AG08396 (cell line): ENCODE measurements at places on chromosomes 2 and 18.
A peak's percentile ranks its signal among the peaks of the same experiment; 100 is the strongest.

DNA sequence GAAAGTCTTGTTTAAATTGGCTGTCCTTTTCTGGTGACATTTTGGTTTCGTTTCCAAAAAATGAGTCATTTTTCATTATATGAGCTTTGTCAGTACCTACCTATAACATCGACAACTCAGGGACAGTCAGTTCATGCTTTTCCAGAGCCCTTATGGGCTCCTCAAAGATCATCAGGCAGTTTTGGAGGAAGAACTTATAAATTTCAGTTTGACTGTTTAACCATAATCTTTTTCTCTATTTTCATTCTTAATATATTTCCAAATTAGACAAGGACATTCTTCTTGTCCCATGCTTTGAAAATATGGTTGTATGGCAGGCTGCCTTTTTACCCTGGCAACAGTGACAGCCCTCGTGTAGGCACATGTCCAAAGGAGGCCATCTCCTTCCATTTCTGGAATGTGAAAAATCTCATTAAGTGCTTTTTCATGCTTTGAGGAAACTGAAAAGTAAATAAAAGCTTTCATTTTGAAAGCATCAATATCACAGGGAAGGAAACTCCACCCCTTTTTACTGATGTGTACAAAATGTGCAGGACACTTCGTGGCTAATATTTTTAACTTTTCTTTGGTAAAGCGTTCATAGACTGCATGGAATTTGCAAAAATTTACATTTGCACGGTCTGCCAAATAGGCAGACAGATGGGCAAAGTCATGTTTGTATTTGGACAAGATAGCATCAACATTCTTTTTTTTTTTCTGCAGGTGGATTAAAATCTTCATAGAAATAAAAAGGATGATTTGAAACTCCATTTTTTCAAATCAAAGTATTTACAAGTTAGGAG is 7.2 kb upstream of the PROC start:
- peak; percentile 74 for DNase-seq

- DNase-seq, result no peak
These were observed 33.2 kb upstream of the CCDC88A start for GRCh38 chr2:55452879-55453278.

GRCh38 chr2:112465382-112465781 is 16.6 kb upstream of the TTL start:
- DNase-seq, result peak; percentile 29

DNA sequence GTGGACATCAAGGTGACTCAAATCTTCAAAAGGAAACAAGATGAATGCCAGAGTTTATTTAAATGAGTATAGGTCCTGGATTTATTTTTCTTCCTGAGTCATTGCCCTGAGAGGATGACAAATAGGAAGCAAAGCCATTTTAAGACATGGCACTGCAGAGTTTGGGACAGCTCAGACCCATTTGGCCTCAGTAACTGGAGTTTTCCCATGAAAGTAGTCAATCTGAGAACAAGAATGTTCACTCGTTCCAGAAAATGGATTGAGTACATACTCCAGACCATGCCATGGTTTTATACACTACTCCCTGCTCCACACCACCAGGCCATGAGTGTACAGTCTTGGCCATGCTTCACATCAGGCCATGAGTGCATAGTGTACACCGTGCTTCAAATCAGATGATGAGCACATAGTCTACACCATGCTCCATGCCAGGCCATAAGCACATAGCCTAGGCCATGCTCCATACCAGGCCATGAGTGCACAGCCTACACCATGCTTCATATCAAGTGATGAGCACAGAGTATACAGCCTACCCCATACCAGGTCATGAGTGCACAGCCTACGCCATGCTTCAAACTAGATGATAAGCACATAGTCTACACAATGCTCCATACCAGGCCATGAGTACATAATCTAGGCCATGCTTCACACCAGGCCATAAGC is 202.4 kb downstream of the FBXO15 start:
- DNase-seq, result peak; percentile 21

GRCh38 chr2:191245869-191246531 is 796 bp downstream of the MYO1B start:
- DNase-seq, result peak; percentile 57

DNA sequence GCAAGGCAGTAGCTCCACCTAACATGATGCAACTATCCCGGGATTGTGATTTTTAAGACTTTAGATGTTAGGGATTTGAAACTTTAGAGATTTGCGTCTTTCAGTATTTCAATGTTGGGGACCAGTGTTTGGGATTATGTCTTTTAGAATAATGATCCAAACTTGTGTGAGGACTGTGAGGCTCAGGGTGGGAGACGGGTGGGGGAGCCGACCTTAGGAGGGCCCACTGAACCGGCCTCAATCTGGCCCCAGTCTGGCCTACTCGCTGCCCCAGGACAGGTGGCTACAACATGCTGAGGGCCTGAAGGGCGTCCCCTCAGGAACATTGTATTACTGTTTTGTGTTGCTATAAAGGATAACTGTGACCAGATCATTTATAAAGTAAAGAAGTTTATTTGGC is 10.7 kb downstream of the AMER3 start:
- DNase-seq, result no peak

DNA sequence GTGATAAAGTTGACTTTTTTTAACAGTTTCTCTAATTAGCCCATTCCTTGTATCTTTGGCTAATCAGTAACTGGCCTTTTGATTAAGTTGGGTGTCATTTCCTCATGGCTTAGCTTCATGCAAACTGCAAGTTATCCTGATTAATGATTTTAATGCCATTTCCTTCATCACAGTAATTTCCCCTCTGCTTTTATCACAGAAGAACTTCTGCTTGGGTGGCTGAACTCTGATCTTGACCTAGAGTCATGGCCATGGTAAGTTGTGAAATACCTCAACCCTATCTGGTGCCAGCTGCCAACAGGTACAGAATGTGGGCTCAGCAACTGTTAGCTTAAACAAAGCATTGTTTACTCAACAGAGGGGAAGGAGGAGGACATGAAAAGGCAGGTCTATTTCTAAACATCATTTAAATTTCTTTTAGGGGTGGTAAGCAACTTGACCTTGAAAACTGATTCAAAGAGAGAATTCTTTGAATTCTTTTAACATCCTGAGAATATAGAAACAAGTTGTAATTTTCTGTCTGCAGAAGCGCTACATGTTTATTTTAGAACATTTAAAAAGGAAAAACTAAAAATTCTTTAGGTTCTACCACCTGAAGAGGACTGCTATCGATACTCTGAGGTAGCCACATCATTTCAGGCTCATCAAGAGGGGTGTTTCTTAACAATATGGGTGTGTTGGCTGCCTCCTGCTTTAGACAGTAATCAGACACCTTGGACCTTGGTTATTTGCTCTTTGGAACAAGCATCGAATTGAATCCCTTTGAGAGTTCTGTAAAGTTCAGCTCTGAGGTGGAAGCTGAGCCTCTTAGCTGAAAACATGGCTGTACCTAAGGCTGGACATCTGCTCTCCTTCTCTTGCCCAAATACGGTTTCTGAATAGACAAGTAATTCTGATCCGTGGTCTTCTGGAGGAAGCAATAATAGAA is 39.7 kb downstream of the ANXA4 start:
- no peak for DNase-seq

GRCh38 chr2:31271851-31272267 is 37.9 kb downstream of the EHD3 start:
- DNase-seq, result no peak

- DNase-seq, result no peak
These were observed 940.2 kb upstream of the ZEB2 start for GRCh38 chr2:145460112-145460511.

DNA sequence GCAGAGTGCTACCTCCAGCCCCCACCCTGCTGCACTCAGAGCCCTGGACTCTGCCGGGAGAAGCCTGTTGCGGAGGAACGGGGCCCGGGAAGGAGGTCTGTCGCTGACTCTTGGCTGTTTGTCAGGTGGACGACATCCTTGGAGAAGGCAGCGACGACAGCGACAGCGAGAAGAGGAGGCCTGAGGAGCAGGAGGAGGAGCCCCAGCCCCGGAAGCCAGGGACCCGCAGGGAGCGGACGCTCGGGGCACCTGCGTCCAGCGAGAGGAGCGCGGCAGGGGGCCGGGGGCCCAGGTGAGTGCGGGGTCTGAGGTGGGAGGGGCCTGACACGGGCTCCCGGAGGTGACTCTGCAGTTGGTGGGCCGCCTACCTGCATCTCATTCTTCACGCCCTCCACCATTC is 56.6 kb downstream of the CTDP1 start:
- no peak for DNase-seq

- no peak for DNase-seq
These were observed 14.1 kb downstream of the ZNF407 start for GRCh38 chr18:74611765-74612164.

GRCh38 chr2:19367326-19367725 is 8.9 kb upstream of the OSR1 start:
- DNase-seq, result no peak

GRCh38 chr2:71927757-71928715 is 219.6 kb downstream of the CYP26B1 start:
- DNase-seq, result no peak

GRCh38 chr18:12231040-12231882 is 22.9 kb upstream of the CIDEA start:
- no peak for DNase-seq

DNA sequence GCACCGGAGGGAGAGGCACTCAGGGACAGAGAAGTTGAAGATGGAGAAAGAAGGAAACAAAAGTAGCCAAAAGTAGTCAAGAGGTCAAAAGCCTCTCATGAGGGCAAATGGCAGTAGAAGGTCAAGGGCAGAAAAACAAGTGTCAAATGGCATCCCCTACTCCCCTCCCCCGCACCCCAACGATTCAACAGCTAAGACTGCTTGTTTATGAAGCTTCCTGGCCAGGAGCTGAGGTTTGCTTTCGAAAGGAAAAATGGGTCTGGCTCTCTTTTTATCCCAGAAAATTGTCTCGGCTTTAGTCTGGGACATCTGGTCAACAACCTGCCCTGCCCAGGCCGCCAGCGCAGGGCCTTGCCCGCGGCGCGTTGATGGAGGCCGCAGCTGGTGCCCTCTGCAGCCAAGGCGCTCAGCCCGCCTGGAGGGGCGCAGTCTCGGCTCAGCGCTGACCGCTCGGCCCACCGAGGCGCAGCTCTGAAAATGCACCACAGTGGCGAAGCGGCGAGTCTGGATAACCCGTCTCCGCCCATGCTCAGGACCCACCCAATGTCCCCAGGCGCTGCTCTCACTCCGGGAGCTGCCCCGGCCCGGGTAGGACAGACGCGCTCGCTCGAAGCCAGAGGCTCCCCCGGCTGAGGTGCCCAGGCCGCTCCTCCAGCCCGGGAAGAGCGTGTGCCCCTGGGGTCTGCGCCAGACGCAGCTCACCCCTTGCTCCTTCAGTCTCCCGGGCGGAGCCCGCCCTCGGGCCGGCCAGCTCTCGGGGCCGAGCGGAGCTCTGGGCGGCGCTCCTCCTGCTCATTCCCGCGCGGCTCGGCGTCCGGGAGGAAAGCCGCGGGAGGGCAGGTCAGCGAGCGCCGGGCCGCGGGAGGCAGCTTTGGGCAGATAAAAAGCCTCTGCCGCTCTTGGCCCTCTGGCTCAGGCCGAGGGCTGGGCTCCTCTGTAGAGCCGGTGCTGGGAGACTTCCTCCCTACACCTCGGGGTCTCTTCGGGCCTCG is 1.8 kb upstream of the TBR1 start:
- peak; percentile 77 for DNase-seq

GRCh38 chr18:69432847-69433246 is 32.2 kb downstream of the DOK6 start:
- DNase-seq, result no peak

DNA sequence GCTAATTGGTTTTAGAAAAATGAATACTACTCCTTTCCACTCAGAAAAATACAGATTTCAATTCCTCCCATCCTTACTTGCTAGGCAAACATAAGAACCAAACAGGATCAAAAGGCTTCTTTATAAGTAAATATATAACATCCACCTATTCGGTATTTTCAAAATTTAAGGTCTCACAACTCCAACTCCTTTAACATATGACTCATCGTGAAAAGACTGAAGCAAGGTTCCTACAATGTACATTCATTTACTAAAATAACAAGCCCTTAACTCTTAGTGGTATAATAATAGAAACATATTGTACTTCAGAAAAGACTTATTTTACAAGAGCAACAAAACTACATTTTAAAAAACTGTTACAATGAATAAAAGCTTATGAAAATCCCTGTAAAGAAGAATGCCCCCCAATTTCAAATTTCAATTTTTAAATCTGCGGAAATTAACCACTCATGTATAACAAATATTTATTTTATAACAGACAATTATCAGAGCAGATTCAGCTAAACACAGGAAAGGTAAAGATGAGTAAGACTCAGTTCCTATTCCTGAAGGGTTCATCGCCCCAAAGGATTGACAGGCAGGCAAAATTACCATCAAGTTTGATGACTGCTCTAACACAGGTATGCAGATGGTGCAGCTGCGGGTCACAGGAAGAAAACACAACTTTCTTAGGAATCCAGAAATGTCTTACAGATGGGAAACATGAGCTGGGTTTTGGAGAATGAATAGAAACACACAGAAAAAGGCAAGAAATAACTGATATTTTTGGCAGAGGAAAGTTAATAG is 96.4 kb downstream of the COBLL1 start:
- DNase-seq, result no peak

GRCh38 chr2:127106991-127107621 is at the start of gene BIN1:
Gene BIN1 (minus strand): TSS chr2:127107154. CDS start chr2:127106943, 211 bp downstream.
- DNase-seq, result peak; percentile 92

DNA sequence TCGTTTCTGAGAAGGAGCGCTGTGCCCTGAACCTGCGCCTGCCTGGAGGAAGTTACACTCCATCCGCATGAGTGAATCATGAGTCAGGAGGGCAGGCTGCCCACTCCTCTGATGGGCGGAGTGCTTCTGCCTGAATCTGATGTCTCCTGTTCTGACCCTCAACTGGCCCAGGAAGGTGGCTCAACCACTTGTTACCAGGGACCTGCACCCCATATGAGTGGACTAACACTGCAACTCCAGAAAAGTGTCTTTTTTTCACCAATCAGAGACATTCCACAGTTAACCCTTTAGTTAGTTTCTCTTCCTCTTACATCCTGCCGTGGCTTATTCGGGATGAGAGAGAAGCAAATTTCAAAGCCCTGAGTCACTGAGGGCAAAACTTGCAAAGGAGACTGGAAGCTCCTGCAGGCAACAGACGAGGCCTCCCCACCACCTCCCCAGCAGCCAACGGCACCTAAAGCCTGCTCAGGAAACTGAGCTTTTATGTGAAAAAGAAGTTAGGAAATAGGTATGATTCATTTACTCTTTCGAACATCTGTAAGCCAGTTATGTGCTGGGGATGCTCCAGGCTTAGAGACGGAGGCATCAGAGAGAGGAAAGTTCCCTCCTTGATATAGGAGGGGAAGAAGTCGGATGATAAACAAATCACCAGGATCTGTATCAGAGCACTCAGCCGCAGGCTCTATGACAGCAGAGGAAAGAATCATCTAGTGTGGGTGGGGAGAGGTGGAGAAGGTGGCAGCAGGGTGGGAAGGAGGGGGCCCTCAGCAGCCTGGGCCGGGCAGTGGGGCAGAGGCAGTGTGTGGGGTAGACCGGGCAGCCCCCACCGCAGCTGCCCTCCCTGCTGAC is 30.9 kb downstream of the MBP start:
- DNase-seq, result peak; percentile 87

DNA sequence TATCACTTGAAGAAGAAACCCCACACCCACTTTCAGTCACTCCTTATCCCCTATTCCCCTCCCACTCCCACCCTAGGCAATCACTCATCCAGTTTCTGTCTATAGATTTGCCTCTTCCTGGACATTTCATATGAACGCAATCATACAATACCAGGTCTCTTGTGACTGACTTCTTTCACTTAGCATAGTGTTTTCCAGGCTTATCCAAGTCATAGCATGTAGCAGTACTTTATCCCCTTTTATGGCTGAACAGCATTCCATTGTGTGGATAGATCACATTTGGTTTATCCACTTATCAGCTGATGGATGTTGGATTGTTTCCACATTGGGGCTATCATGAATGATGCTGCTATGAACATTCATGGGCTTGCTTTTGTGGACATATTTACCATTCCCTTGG is 6.6 kb downstream of the CFAP221 start:
- DNase-seq, result no peak

- no peak for DNase-seq
These were observed 64.8 kb upstream of the STK39 start for GRCh38 chr2:168312036-168312822.
